ENCODE measurements at places on chromosomes 1 and 21.

GRCh38 chr21:16046656-16047330, 317.0 kb downstream of the USP25 start:
- DNase-seq: no peak

DNA sequence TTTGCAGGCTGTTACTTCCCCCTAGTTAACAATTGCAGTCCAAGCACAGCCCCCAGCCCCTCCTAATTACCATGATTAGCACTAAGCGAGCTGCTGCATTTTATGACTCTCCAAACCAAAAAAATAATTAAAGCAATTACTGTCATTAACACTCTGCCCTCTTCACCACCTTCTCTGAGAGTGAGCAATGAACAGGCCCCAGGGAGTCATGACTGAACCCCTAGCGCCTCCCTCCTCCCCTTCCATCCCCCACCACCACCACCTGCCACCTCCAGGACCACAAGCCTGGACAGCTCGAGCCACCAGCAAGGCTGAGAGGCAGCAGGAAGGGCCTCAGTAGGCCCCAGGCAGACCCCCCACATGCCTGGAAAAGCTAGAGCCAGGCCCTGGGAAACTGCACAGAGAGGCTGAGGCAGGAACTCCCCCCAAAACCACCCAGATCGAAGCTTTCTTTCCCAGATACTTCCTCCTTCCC, 35.5 kb upstream of the ZC3H12A start:
- peak; percentile 60 for DNase-seq

- no peak for DNase-seq
Observed at GRCh38 chr1:206859082-206859521, 6.3 kb upstream of the IL20 start.

GRCh38 chr1:218492874-218493273, 147.7 kb downstream of the TGFB2 start:
- no peak for DNase-seq

DNA sequence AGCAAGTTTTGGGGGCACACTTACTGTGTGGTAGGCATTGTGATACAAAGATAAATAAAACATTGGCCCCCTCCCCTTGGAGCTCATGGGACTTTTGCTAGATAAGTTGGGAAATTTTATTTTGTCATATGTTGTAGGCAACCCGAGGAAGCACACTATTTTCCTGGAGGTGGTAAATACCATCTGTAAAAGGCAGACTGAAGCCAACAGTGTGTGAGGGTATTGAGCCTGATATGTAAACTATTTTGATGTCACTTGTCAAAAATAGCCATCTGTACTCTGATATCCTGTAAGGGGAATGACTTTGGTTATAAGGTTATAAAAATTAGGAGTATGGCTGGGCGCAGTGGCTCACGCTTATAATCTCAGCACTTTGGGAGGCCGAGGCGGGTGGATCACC, 30.6 kb downstream of the VANGL2 start:
- DNase-seq: no peak

Data from NCI-H2227 treated with DMSO at 0.1 percent for 48 hours (cell line).